ENCODE measurements at places on chromosomes 5 and 9.

GRCh38 chr5:167020418-167020817 lies 1271.0 kb upstream of the WWC1 start:
- no peak for DNase-seq

DNA sequence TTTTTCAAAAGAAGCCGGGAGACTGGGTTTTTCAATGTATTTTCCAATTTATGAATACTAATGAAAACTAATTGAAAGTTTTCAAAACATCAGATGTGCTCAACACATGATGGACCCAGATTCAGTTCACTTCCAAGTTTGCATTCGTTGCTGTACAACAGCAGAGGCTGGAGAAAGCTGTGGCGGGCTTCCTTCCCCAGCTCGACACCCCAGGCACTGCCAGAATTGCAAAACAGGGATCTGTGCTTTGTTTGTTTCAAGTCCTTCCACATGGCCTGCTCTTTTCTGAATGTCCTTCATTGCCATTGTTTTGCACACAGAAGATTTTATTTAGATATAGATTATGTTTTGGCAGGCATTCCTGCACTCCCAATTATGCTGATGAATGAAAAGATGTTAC lies 30.3 kb upstream of the INSYN2B start:
- no peak for DNase-seq

DNA sequence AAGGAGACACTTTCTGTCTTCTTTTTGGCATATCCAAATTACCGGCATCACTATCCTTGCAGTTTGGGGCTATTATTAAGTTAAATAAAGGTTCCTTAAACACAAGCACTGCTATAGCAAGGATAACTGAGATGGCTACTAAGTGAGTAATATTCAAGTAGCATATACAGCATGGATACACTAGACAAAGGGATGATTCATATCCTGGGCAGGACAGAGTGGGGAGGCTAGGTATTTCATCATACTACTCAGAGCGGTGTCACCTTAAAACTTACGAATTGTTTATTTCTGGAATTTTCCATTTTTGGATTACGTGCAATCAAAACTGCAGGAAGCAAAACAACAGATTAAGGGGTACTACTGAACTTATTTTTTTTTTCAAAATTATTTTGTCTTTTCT lies 54.1 kb downstream of the FER start:
- DNase-seq = no peak

GRCh38 chr9:121589986-121590385 lies 61.4 kb upstream of the DAB2IP start:
- DNase-seq = no peak

GRCh38 chr5:40518485-40518917 lies 161.2 kb upstream of the PTGER4 start:
- no peak for DNase-seq

- DNase-seq = no peak
These were observed 20.7 kb upstream of the GDA start for GRCh38 chr9:72128526-72128925.

DNA sequence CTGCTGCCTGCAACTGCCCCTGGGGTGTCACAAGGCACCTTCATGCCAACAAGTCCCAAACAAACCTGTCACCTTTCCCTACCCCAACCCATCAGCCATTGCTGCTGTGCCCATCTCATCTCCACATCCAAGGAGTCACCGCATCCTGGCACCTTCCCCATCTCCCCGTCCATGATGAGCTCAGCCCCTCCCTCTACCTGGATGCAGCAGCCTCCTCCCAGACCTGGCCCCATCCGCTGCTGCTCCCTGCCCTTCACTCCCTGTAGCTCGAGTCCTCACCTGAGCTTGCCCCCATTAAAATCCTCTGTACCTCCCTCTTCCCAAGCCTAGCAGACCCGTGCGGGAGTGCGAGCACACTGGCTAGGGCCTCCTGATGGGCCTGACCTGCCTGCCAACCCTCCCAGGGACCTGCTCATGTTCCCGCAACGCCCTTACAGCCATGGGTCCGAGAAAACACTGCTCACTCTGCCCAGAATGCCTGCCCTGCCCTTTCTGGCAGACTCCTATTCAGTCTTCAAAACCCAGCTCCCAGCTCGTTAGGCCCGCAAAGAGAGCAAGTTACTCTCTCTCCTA lies 110.6 kb downstream of the ADAMTS2 start:
- no peak for DNase-seq

DNA sequence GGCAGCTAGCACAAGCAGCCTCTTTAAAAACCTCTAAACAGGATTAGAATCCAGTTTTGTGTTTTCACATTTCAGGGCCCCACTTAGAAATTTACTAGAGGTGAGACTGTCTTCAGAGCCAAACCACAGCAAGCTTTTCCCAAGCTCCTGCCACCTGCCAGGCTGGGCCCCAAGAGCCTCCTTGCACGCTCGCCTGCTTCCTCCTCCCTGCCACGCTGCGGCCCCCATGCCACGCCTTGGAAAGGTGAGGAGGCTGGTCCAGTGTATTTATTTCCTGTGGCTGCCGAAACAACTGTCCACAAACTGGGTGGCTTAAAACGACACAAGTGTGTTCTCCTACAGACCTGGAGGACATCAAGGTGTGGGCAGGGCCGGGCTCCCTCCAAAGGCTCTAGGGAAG lies 43.4 kb downstream of the NKX2-5 start:
- no peak for DNase-seq

GRCh38 chr9:107046692-107047091 lies 183.7 kb downstream of the ZNF462 start:
- no peak for DNase-seq

GRCh38 chr5:97010606-97011005 lies 74.7 kb downstream of the LNPEP start:
- no peak for DNase-seq

- no peak for DNase-seq
These were observed 73.8 kb downstream of the DAB2IP start for GRCh38 chr9:121725008-121725775.

DNA sequence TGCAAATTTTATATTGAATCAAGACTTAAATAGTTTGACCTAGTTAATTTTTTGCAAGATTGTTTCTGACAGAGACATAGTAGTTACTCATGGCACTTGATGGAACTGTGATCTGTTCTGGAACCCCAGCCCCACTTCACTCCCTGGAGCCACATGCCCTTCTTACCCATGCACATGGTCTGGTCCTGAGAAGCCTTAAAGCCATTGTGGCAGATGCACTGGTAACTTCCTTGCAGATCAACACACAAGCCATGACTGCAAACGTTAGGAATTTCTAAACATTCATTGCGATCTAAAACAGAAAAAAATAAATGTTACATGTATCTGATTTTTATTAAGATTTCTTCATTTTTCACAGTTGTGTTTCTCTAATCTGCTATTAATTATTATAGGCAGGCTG lies 221.2 kb downstream of the SLC12A2 start:
- no peak for DNase-seq

- no peak for DNase-seq
These were observed 39.8 kb upstream of the CRB2 start for GRCh38 chr9:123316053-123316718.
